Psoas muscle (tissue), 8 donors: ENCODE measurements at places on chromosomes 7 and 10. TPM values are rescaled to one million over a fixed set of nuclear protein-coding genes. Genes with fewer than 3 reads are reported as not detected.

GRCh38 chr10:4883079-4883739 lies 57.2 kb downstream of the AKR1E2 start:
- no peak overlapping the region for H3K4me3 ChIP-seq
- H3K27me3 ChIP-seq, result no peaks in the 10 kb centered on the region
- H3K4me1 ChIP-seq, result no peaks in the 10 kb centered on the region
- DNase-seq, result no peak

- H3K4me1 ChIP-seq, result no peaks in the 10 kb centered on the region
- no peak for DNase-seq
- H3K27me3 ChIP-seq, result no peaks in the 10 kb centered on the region
- no peak overlapping the region for H3K27ac ChIP-seq
These were observed 124.1 kb upstream of the SORCS3 start for GRCh38 chr10:104516986-104517385.

Gene SEMA3A
- polyA plus RNA-seq, result 0.14 TPM

Gene PALD1
- 1.0 TPM for polyA plus RNA-seq

DNA sequence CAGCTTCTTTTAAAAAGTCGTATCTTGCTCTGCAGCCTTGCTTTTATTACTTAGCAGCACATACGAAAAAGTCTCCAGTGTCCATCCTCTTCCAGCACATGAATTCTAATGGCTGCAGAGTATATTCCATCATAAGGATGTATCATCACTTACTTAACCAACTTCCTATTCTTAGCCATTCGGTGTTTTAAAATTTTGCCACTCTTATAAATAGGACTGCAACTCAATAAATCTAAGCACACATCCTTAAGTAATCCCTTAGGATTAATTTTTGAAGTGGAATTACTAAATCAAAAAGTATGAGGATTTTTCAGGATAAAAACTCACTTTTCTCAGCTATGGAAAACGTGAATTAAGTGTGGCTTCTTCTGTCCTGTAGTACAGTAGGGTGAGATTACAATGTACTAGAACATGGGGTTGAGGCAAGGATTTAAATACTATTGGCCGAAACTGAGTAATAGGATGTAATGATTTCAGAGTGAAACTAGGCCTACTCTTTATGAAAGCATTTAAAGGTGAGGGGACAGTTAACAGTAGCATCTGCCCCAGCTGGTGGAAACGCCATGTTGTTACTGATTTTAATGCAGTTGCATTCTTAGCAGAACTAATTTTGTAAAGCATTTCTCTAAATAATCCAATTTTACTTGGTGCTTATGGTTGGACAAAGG lies 1035.5 kb downstream of the LRMDA start:
- H3K36me3 ChIP-seq, result no peaks in the 10 kb centered on the region
- H3K4me3 ChIP-seq, result no peak overlapping the region
- no peak for DNase-seq
- H3K4me1 ChIP-seq, result no peaks in the 10 kb centered on the region

DNA sequence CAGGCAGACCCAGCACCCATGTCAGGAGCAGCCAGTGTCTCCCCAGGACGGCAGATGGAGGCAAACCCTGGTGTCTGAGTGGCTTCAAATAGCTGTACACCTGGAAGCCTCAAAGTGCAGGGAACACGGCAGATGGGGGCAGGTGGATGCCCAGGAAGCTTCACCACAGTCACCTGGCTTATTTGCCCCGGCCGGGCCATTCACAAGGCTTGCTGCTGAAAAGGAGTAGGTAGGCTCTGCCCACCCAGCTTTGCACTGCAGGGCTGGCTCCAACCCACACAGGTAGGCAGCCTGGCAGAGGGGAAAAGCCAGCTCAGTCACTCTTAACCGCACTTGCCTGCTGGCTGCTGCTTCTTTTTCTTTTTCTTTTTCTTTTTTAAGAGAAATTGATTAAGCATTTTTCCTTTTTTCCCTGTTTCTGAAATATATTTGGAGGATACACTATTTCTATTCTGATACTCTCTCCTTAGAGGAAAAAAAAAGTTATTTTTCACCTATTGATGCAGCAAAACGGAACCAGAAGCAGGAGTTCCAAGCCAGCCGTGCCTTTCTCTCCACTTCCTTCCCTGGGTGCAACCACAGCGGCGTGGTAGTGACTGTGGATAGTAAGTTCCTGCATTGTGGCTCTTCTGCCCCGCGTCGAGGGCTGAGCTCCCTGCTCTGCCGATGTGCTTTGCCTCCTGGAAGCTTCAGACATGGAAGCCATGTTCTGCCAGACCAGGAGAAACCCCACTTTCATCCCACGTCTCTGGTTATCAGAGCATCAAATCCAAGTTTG lies 118.3 kb downstream of the KLF6 start:
- no peaks in the 10 kb centered on the region for H3K27me3 ChIP-seq
- H3K36me3 ChIP-seq, result no peaks in the 10 kb centered on the region
- no peak for DNase-seq
- no peaks in the 10 kb centered on the region for H3K4me1 ChIP-seq
- no peak overlapping the region for H3K27ac ChIP-seq
- no peak overlapping the region for H3K4me3 ChIP-seq

- H3K27ac ChIP-seq, result no peak overlapping the region
- peaks cover 9% of the 10 kb centered on the region for H3K27me3 ChIP-seq
- no peak for DNase-seq
- H3K4me1 ChIP-seq, result no peaks in the 10 kb centered on the region
- no peaks in the 10 kb centered on the region for H3K36me3 ChIP-seq
- H3K4me3 ChIP-seq, result no peak overlapping the region
These were observed 1.8 kb upstream of the GAD2 start for GRCh38 chr10:26214551-26215395.

Gene HGF
- polyA plus RNA-seq, result 0.35 TPM

GRCh38 chr7:106568002-106568679 lies 92.8 kb downstream of the CCDC71L start:
- H3K27me3 ChIP-seq, result no peaks in the 10 kb centered on the region
- H3K4me1 ChIP-seq, result peaks cover 13% of the 10 kb centered on the region
- H3K36me3 ChIP-seq, result no peaks in the 10 kb centered on the region
- no peak overlapping the region for H3K27ac ChIP-seq
- DNase-seq, result no peak

Gene AGAP3
- 44.7 TPM for polyA plus RNA-seq

DNA sequence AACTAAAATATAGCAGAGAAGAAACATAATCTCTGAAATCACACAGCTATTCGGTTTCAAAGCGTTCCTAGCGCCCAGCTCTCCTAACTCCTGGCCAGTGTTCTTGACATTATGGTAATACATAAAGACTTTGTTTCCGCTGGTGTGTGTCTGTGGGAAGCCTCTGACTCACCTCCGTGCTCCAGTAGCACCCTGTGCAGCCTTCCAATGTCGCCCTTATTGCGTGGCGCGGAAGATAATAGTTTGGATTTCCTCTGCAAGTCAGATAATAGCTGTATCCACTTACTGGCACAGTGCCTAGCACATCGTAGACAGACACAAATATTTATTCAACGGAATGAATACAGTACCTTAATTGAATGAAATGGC lies 570 bp downstream of the BMS1 start:
- H3K27me3 ChIP-seq, result no peaks in the 10 kb centered on the region
- peaks cover 9% of the 10 kb centered on the region for H3K4me1 ChIP-seq
- peak; percentile 48 for DNase-seq
- peak overlapping the region; percentile 90 for H3K27ac ChIP-seq
- peak overlapping the region; percentile 85 for H3K4me3 ChIP-seq

- no peaks in the 10 kb centered on the region for H3K36me3 ChIP-seq
- no peak overlapping the region for H3K27ac ChIP-seq
- H3K4me1 ChIP-seq, result peaks cover 5% of the 10 kb centered on the region
- H3K4me3 ChIP-seq, result no peak overlapping the region
- DNase-seq, result no peak
These were observed 4.5 kb upstream of the CAMK2B start for GRCh38 chr7:44329888-44330287.

Gene ZNF425
- polyA plus RNA-seq, result 0.66 TPM

DNA sequence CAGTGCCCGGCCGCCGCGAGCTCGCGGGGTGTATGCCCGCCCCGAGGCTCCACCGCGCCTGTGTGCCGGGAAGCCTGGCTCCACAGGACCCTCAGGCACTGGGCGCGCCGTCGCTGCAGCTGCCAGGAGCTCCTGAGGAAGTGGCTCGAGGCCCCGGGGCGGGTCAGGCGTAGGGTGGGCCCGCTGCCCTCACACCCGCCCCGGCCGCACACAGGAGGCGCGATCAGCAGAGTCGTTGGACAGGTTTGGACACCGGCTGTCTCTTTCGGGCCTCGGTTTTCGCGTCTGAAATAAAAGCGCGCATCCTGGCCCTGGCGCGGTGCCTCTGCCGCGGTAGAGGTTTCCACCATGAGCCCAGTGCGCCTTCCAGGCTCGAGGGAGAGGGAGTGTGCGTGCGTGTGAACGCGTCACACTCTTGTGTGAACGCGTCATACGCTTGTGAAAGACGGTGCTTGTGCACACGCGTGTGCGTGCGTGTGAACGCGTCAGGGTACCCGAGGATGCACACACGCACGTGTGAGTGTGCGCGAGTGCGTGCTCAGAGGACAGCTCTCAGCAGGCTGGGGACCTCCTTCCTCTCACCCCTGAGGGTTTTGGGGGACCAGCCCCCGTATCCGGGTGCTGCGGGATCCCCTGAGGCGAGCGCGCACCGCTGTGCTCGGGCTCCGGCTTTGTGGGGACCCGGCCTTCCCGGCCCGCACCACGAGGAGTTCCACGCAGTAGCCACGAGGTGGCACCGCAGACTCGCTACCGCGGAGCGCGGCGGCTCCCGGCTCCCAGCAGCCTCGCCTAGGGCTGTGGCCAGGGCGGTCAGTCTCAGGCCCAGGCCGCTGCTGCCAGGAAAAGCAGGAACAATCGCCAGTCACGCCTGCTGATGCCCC lies 83.8 kb downstream of the BMS1 start:
- DNase-seq, result peak; percentile 92
- H3K36me3 ChIP-seq, result no peaks in the 10 kb centered on the region
- H3K4me3 ChIP-seq, result peak overlapping the region; percentile 51
- H3K27me3 ChIP-seq, result peaks cover 3% of the 10 kb centered on the region
- no peak overlapping the region for H3K27ac ChIP-seq

DNA sequence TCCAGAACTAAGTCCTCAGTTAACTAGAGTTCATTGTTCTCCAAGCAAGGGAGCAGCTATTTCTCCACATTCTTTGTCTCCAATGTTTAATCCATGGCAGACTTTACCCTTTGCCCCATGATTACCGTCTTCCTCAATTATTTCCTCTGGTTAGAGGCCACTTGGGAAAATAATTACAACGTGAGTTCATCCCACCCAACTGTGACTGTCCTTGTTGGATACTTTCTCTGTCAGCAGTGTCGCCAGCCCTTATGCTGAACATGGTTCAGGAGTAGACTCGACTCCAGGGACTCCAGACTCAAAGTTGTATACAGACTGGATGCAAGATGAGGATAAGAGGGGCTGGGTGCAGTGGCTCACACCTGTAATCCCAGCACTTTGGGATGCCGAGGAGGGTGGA lies 17.1 kb upstream of the SEPHS1 start:
- DNase-seq, result no peak
- H3K27me3 ChIP-seq, result no peaks in the 10 kb centered on the region
- no peaks in the 10 kb centered on the region for H3K36me3 ChIP-seq
- H3K4me1 ChIP-seq, result no peaks in the 10 kb centered on the region
- H3K27ac ChIP-seq, result no peak overlapping the region

- DNase-seq, result no peak
- H3K36me3 ChIP-seq, result no peaks in the 10 kb centered on the region
- H3K4me3 ChIP-seq, result no peak overlapping the region
- H3K27ac ChIP-seq, result no peak overlapping the region
- H3K27me3 ChIP-seq, result no peaks in the 10 kb centered on the region
- no peaks in the 10 kb centered on the region for H3K4me1 ChIP-seq
These were observed 29.8 kb downstream of the UBE2D4 start for GRCh38 chr7:43956027-43956426.

Gene PRSS2
- 2.8 TPM for polyA plus RNA-seq

Gene LIPN
- polyA plus RNA-seq, result not detected

DNA sequence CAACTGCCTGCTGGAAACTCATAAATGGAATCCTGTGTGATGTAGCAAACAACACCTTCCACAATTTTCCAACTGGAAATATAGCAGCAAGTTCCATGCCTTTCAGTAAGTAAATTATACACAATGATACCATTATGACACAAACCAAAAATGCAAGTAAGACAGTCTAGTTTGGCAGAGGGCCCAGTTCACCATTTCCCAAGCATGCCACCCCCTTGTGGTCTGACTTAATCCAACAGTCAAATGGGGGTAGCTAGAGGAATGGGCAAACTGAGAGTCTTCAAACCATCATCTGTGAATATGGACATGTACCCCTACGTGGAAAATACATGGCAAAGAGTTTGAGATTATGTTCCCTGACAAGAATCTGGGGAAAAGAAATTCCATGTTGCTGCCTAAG lies 137.6 kb upstream of the VWC2 start:
- H3K27ac ChIP-seq, result no peak overlapping the region
- no peaks in the 10 kb centered on the region for H3K4me1 ChIP-seq
- H3K27me3 ChIP-seq, result no peaks in the 10 kb centered on the region
- no peaks in the 10 kb centered on the region for H3K36me3 ChIP-seq
- DNase-seq, result no peak

- H3K27me3 ChIP-seq, result no peaks in the 10 kb centered on the region
- H3K27ac ChIP-seq, result peak overlapping the region; percentile 86
- no peak overlapping the region for H3K4me3 ChIP-seq
These were observed 52.3 kb downstream of the RBM20 start for GRCh38 chr10:110696436-110696835.

- H3K4me3 ChIP-seq, result no peak overlapping the region
- DNase-seq, result no peak
- H3K36me3 ChIP-seq, result no peaks in the 10 kb centered on the region
- H3K4me1 ChIP-seq, result peaks cover 14% of the 10 kb centered on the region
- H3K27ac ChIP-seq, result no peak overlapping the region
- H3K27me3 ChIP-seq, result no peaks in the 10 kb centered on the region
These were observed 133.4 kb upstream of the ANKRD1 start for GRCh38 chr10:91054325-91054724.

Gene TMEM236
- polyA plus RNA-seq, result 0.15 TPM
